Ovary (tissue), 10 donors: ENCODE measurements at places on chromosomes 4 and X. TPM values are rescaled to one million over a fixed set of nuclear protein-coding genes. Genes with fewer than 3 reads are reported as not detected.

TLR6 gene
- polyA plus RNA-seq = 0.52 TPM

ADH6 gene
- polyA plus RNA-seq = 0.12 TPM

GAGE13 gene
- polyA plus RNA-seq = not detected

DAPP1 gene
- polyA plus RNA-seq = 0.34 TPM

WAS gene
- polyA plus RNA-seq = 1.3 TPM

P2RY8 gene
- 1.4 TPM for polyA plus RNA-seq
